B cell (primary cell): ENCODE measurements at places on chromosomes 7 and 10.

DNA sequence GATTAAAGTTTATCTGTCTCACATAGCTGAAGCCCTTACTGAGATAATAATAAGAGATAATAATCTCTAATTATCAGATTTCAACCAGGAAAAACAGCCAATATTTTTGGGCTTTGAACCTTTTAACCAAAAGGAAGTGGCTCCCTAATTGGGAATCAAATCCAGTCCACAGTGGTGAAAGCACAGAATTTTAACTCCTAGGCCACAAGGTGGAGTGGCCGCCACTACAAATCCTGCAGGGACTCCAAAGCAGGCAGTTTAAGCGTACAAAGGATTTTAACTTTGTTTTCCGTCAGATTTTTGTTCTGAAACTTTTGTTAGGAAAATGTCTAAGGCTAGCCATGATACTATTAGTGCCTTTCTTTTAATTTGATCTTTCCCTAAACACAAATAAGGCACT is 99.6 kb upstream of the CCNY start:
- H3K27me3 ChIP-seq, result no peaks in the 10 kb centered on the region
- DNase-seq, result no peak
- H3K27ac ChIP-seq, result no peak overlapping the region
- H3K4me1 ChIP-seq, result no peaks in the 10 kb centered on the region
- H3K4me3 ChIP-seq, result no peak overlapping the region
- H3K36me3 ChIP-seq, result no peaks in the 10 kb centered on the region

GRCh38 chr7:23418046-23418445 is 52.2 kb downstream of the IGF2BP3 start:
- DNase-seq, result no peak
- no peak overlapping the region for H3K4me3 ChIP-seq
- H3K4me1 ChIP-seq, result no peaks in the 10 kb centered on the region

- no peak overlapping the region for H3K4me3 ChIP-seq
- no peaks in the 10 kb centered on the region for H3K36me3 ChIP-seq
- DNase-seq, result no peak
- no peaks in the 10 kb centered on the region for H3K27me3 ChIP-seq
- peaks cover 18% of the 10 kb centered on the region for H3K4me1 ChIP-seq
Measured at GRCh38 chr7:155201325-155202087, 96.2 kb upstream of the INSIG1 start.

- DNase-seq, result no peak
- no peak overlapping the region for H3K4me3 ChIP-seq
- no peak overlapping the region for H3K27ac ChIP-seq
- H3K4me1 ChIP-seq, result no peaks in the 10 kb centered on the region
- no peaks in the 10 kb centered on the region for H3K36me3 ChIP-seq
Measured at GRCh38 chr10:4802711-4803487, 23.1 kb upstream of the AKR1E2 start.

GRCh38 chr10:80070057-80070456 is 8.4 kb upstream of the TMEM254 start:
- no peak overlapping the region for H3K4me3 ChIP-seq
- no peaks in the 10 kb centered on the region for H3K4me1 ChIP-seq
- no peaks in the 10 kb centered on the region for H3K27me3 ChIP-seq
- DNase-seq, result no peak

DNA sequence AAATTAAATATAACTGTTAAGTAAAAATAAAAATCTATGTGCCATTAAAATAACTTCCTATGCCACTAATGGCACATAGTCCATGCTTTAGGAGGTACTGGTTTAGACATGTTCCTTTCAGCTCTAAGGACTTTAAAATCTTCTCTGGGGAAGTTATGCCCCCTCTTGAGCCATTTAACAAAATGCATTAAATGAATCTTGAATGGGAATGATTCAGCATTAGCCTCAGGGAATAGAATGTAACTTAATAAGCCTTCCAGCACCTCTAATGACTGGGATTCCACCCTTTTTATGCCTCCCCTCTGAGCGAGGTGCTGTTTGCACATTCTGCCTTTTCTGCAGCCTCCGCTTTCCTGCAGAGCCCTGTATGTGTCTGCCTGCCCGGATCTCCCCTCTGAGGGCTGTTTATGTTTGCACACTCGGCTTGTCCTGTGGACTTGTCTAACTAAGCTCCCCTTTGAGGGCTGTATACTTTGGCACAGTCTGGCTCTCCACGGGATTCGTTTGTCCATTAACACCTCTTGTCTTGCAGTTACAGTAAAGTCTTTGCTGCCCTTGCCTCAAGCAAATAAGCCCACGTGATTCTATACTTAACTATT is 108.4 kb upstream of the HPS1 start:
- no peaks in the 10 kb centered on the region for H3K27me3 ChIP-seq
- DNase-seq, result no peak
- H3K27ac ChIP-seq, result no peak overlapping the region
- H3K4me3 ChIP-seq, result no peak overlapping the region
- H3K4me1 ChIP-seq, result no peaks in the 10 kb centered on the region
- H3K36me3 ChIP-seq, result no peaks in the 10 kb centered on the region

DNA sequence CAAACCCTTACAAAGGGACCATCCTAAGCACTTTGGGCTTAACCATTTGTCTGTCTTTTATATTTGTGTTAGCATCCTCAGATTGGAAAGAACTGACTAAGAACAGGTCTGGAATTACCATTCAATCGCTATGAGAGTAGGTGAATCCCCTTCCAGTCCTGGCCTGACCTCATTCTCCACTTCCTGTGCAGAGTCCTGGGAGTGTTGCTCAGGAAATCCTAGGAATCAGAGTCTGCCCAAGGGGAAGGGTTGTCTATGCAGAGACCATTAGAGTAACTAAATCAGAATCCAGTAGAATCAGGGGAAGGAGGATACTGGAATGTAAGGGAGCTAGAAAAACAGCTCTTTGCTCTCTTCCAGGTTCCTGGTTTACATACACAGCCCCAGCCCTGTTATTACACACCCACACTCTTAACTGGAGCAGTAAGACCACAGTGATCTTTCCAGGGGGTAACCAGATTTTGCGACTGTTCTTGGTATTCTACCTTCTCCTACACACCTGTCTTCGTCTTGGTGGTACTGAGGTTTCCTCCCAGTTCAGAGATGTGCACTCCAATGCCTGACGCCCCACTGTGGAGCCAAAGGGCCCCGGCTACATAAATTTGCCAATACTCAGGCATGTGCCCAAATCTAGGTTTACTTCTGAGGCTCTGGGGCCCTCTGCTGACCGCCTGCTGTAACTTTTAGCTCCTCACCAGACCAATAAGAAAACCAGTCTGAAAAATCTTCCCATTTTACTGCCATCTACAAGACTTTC is 103.7 kb downstream of the RNF216 start:
- H3K4me1 ChIP-seq, result peaks cover 54% of the 10 kb centered on the region
- DNase-seq, result peak; percentile 74
- H3K27me3 ChIP-seq, result no peaks in the 10 kb centered on the region
- no peak overlapping the region for H3K4me3 ChIP-seq
- peaks cover 4% of the 10 kb centered on the region for H3K36me3 ChIP-seq

- H3K36me3 ChIP-seq, result no peaks in the 10 kb centered on the region
- H3K27ac ChIP-seq, result no peak overlapping the region
Measured at GRCh38 chr7:148483515-148484308, 106.9 kb upstream of the C7orf33 start.

DNA sequence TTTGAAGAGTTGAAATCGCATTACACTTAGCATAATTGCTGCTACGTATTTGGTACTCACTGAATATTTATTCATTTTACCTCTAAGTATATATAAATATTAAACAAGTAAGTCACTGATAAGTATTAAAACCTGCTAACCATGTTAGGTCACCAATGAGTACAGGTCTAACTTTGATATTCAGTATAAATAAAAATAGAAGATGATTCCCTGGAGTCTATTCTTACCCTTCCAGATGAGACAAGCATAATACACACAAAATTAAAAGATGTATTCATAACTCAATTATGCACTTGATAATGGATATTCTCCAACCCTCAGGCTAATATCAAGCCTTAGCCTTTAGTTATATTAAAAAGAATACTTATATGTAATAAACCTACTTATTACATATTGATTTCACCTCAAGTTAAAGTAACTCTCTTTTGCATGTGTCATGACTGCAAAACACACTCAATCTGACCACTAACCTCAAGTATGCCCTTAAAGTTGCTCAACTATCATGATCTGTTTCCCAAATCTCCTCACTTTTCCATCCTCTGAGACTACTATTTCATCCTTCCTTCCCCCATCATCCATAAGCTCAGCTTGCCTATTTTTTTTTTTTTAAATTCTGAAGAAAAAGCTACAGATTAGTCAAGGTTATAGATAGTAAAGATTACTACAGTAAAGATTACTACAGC is 46.8 kb downstream of the IPMK start:
- H3K27me3 ChIP-seq, result no peaks in the 10 kb centered on the region
- no peak overlapping the region for H3K4me3 ChIP-seq
- no peaks in the 10 kb centered on the region for H3K4me1 ChIP-seq
- peaks cover 3% of the 10 kb centered on the region for H3K36me3 ChIP-seq
- DNase-seq, result no peak

- no peaks in the 10 kb centered on the region for H3K36me3 ChIP-seq
- no peak overlapping the region for H3K4me3 ChIP-seq
- no peaks in the 10 kb centered on the region for H3K4me1 ChIP-seq
Measured at GRCh38 chr7:49774459-49775064, 1.1 kb downstream of the VWC2 start.

DNA sequence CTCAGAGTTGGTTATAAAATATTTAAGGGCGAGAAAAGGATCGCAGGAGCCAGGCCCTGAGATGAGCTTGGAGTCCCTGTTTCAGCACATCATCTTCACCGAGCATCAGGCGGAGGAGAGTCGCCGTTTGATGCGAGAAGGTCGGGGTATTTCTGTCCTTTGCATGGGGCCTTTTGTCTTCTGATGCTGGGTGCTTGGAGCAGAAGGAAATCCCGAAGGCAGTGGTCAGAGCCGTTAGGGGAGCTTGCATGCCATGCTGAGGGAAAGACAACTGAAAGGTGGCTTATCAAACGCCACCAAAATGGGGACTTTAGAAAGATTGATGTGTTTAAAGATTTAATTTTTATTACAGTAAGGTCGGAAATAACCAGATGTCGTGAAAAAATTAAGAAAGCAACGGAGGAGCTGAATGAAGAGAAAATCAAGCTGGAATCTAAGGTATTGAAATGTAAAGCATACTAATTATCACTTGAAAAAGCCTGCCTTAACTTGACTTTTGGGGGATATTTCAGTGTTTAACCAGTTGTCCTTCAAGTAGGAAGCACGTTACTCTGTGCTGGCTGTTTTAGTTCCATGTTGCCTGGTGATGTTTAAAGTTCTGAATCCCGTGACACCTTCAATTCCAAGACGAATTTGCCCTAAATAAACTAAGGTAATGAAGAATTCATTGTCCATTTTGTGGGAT is 845 bp downstream of the CCDC172 start:
- no peaks in the 10 kb centered on the region for H3K27me3 ChIP-seq
- no peaks in the 10 kb centered on the region for H3K36me3 ChIP-seq
- no peak overlapping the region for H3K4me3 ChIP-seq
- no peak overlapping the region for H3K27ac ChIP-seq
- no peaks in the 10 kb centered on the region for H3K4me1 ChIP-seq

DNA sequence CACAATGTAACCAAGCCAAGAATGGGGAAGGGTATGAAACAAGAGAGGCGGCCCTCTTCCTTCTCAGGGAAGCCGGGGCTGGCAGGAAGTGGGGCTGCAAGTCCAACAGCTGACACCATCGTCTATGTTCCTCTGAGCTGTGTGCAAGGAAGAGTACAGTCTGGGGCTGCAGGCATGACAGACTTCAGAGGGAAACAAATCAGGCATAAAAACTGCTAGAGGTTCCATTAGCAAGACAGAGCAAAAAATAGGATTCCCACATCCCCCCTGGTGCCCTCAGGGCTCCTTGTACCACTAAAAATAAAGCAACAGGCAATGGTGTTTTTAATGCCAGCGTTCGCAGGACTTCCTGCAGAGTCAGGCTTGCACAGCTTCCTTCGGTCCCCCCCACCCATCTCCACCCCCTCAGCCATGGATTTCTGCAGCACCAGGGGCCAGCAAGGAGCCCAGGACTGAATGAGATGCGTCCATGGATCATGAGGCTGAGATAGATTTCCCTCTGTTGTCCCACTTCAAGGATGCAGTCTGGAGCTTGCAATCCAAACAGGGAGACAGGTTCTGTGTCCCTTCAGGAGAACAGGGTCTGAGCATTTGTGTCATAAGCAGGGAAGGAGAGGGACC is 34.6 kb downstream of the KCNMA1 start:
- no peak overlapping the region for H3K27ac ChIP-seq
- H3K4me1 ChIP-seq, result peaks cover 28% of the 10 kb centered on the region
- no peak overlapping the region for H3K4me3 ChIP-seq
- DNase-seq, result no peak
- no peaks in the 10 kb centered on the region for H3K36me3 ChIP-seq

- H3K27me3 ChIP-seq, result no peaks in the 10 kb centered on the region
- H3K4me1 ChIP-seq, result peaks cover 20% of the 10 kb centered on the region
- H3K4me3 ChIP-seq, result peak overlapping the region; percentile 77
Measured at GRCh38 chr10:73998623-73998928, 660 bp downstream of the VCL start.

DNA sequence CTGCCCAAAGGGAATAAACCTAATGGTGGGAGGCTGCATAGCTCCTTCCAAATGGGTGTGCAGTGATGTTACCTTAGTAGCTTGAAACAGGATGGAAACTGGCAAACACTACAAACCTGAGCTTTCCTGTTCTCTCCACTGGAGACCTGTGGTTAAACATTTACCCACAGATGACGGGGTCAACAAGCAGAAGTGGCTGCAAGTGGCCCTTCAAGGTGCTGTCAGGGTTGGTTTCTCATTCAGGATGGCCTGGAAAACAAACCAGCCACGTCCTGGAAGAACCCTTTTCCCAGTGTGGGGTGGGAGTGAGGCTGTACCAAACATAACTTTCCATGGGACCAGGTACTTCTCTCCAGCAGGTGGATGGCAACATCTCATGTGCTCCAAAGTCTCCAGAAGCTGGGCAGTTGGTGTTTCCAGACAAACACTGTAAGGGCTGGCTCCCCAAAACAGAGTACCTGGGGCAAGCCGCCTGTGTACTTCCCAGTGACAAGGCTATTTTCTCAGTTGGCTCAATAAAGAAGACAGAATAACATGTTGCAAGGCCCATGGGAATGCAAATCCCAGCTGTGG is 67.5 kb downstream of the DNAJB9 start:
- no peak for DNase-seq
- H3K4me1 ChIP-seq, result no peaks in the 10 kb centered on the region
- no peak overlapping the region for H3K27ac ChIP-seq
- no peak overlapping the region for H3K4me3 ChIP-seq
- no peaks in the 10 kb centered on the region for H3K36me3 ChIP-seq
- H3K27me3 ChIP-seq, result no peaks in the 10 kb centered on the region

- no peaks in the 10 kb centered on the region for H3K27me3 ChIP-seq
- DNase-seq, result no peak
- H3K36me3 ChIP-seq, result no peaks in the 10 kb centered on the region
- H3K4me3 ChIP-seq, result peak overlapping the region; percentile 62
Measured at GRCh38 chr7:100540073-100540723, 1.2 kb downstream of the AGFG2 start.

- DNase-seq, result no peak
- no peaks in the 10 kb centered on the region for H3K4me1 ChIP-seq
- no peak overlapping the region for H3K4me3 ChIP-seq
- H3K27me3 ChIP-seq, result no peaks in the 10 kb centered on the region
Measured at GRCh38 chr7:28246921-28247461, 66.4 kb upstream of the JAZF1 start.
